ENCODE measurements at places on chromosomes 11 and 22.
A peak's percentile ranks its signal among the peaks of the same experiment; 100 is the strongest.

GRCh38 chr11:134150195-134150903, 73.4 kb downstream of the NCAPD3 start:
- no peak for DNase-seq

DNA sequence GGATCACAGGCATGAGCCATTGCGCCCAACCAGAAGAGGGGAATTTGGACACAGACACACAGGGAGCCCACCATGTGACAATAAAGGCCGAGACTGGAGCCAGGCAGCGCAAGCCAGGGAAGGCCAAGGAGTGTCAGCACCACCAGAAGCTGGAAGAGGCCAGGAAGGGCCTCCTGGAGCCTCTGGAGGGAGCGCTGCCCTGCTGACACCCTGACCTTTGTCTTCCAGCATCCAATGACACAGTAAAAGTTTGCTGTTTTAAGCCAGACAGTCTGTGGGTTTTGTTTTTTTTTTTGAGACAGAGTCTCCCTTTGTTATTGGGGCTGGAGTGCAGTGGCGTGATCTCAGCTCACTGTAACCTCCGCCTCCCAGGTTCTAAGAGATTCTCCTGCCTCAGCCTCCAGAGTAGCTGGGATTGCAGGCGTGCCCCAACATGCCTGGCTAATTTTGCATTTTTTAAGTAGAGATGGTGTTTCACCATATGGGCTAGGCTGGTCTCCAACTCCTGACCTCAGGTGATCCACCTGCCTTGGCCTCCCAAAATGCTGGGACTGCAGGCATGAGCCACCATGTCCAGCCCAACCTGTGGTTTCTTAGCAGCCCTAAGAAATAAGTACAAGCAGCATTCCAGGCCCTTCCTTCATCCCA, 215.8 kb downstream of the CTTN start:
- DNase-seq: no peak

- DNase-seq: peak; percentile 92
Observed at GRCh38 chr11:58900479-58901420, 38.5 kb upstream of the GLYATL1 start.

- DNase-seq: no peak
Observed at GRCh38 chr11:11252403-11252802, 100.6 kb downstream of the CSNK2A3 start.

GRCh38 chr11:70532066-70532440, 133.7 kb downstream of the CTTN start:
- DNase-seq: no peak

DNA sequence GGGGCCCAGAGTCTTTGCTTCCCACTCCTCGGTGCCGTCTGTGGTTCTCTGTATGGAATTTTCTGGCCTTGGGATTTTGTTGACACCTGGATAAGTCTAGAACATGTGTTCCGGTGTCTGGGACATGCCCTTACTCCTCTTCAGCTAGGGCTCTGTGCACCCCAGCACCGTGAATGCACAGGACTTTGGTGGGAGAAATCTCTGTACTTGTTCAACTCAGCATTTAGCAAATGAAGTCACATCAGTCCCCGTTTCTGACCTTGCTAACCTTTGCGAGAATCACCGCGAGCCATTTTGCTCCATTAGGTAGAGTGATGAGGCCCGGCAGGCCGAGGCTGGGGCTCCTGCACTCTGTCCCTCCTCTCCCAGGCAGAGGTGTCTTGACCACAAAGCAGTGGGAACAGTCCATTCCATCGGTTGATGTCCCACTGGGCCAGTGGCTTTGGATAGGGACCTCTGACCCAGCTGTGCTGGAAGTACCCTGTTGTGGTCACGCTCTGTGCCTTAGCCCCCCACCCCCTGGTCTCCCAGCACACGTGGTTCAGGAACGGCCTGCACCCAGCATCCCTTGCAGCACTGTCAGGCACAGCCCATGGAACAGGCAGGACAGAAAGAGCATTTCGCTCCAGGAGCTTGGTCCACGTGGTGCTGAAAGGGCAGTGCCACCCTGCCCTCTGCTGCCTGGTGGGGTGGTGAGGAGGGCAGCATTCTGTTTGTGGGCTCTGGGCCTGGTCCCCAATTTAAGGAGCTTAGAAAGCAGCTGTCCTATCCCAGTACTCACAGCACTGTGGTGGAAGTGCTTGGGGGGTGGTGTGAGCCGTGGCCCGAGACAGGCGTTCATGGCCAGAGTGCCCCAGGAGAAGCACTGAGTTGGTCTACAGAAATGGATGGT, 73.4 kb downstream of the MED15 start:
- DNase-seq: no peak

DNA sequence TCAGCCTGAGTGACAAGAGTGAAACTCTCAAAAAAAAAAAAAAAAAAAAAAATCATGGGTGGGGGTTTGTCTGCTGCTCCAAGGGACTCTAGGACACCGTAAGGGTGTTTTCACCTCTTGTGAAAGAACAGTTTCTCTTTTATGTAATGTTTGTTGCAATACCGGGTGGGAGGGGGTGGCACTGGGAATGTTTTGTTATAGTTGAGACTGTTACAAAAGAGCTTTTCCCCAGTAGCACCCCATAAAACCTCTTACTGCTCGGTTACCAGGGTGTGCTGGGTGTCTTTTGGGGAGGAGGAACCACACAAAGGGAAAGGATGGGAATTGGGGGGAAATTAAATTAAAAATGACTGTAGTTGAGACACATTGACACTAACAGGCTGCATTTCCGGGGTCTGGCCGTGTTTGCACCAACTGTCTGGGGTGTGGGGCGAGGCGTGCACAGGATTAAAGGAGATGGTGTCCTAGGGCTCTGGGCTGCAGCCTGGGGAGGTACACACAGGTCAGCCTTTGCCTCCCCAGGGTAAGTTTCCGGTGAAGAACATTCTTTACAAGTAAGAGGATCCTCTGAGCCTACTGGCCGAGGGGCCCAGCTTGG, 1.6 kb downstream of the NFAM1 start:
- DNase-seq: no peak
